ENCODE measurements at places on chromosomes 3 and 15.

GRCh38 chr15:91032919-91033803, 10.8 kb upstream of the VPS33B start:
- DNase-seq, result no peak

DNA sequence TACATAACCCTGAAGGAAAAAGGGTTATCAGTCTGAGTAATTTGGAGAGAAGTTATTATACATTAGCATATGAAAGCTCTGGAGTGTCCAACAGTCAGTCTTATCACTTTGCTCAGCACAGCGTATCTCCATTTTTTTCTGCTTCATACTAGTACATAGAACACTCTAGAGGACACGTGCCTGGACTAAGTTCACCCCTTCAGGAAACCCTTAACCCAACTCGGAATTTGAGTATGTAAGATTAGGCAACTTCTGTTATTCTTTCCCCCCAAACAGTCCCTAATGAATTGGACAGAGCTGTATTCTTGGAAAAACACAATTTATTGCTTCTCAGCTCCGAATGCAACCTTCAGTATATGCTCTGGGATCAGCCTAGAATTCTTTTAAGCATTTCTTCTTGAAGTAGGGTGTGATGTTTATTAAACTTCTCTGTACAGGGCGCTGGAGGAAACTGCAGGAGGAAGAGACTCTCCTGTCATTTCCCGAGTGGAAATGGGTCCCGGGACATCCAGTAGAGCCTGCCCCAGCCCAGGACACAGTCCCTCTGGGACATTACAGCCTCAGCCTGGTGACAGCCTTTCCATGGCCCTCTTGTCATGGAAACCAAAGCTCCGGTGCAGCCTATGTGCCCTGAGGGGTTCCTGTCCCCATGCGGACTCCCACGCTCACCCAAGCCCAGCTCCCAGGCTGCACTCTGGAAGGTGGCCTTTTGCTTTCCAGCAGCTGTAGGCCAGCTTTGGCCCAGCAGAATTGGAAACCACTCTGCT, 37.3 kb upstream of the CMTM8 start:
- no peak for DNase-seq

- DNase-seq, result no peak
Measured at GRCh38 chr15:63456258-63456657, 48.1 kb upstream of the USP3 start.

DNA sequence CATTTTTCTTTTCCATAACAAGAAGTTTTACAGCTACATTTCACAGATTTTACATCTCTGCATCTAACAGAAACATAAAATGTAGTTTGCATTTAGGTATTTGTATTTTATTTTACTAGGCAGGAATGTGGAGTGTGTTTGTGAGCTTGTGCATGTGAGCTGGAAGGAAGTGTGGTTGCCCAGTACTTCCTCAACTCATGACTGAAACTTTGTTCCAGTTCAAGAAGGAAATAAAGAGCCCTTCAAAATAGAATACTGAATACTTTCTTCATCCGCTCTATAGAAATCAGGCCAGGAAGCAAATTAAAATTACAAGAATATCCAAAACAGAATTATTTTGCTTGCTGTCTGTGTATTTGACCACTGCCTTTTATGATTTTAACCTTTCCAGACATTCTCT, 81.3 kb downstream of the CHL1 start:
- DNase-seq, result no peak

- peak; percentile 72 for DNase-seq
Measured at GRCh38 chr15:52093539-52094510, 18.8 kb downstream of the BCL2L10 start.

DNA sequence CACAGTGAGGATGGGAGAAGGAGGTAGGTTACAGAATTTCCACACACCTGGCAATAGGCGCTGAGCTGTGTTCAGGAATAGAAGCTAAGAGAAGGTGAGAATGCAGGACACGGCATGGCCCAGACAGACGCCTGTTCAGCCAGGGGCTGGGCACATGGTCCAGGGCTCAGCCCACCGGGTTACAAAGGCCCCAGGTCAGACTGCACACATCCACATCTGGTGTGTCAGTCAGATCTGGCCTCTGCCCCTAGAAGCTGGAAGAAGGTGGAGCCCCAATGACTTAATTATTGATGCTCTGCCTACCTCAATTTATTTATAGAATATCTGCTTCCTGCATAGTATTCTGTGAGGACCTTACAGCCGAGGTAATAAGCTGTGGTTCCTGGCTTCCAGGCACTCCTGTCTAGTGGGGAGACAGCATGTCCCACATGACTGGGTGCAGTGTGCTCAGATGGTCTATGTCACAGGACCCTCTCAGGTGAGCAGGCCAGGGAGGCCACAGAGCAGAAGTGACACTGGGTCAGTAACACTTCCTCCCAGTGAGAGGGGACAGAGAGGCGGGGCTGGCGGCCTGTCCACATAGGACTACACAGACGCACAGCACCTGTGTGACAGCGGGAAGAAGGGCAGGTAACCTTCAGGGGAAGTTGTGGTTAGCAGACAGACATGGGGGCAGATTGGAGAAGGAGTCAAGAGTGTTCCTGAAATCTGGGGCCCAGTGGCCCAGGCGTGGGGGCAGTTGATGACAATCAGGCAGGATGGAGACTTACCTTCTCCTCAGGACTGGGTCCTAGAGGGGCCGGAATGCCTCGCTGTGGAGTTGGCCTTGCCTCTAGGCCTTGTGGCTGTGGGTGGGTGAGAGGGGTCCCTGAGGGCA, 38.6 kb upstream of the PLXNA1 start:
- DNase-seq, result no peak

GRCh38 chr3:37329465-37329864, 155.1 kb upstream of the LRRFIP2 start:
- DNase-seq, result no peak

GRCh38 chr15:69126054-69126469, 34.4 kb upstream of the GLCE start:
- no peak for DNase-seq

DNA sequence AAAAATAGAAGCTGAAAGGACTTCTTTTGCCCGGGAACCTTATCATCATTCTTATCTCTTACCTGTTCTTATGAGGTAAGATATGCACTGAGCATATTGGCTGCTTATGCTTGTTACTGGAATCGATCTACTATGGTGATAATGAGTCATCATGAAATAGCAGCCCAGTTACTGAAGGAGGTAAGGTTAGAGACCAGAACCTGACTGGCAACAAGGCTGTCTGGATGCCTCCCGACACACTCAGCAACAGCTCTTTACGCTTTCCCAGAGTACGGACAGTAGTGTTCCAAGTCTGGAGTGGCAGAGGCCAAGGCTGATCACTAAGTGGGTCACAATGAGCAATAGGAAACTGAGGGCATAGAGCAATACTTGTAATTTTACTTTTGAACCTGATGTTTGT, 314.1 kb downstream of the NLGN1 start:
- DNase-seq, result no peak

- no peak for DNase-seq
Measured at GRCh38 chr3:103767635-103768034, 1332.8 kb downstream of the ZPLD1 start.

- no peak for DNase-seq
Measured at GRCh38 chr3:7194071-7194835, 333.3 kb downstream of the GRM7 start.

DNA sequence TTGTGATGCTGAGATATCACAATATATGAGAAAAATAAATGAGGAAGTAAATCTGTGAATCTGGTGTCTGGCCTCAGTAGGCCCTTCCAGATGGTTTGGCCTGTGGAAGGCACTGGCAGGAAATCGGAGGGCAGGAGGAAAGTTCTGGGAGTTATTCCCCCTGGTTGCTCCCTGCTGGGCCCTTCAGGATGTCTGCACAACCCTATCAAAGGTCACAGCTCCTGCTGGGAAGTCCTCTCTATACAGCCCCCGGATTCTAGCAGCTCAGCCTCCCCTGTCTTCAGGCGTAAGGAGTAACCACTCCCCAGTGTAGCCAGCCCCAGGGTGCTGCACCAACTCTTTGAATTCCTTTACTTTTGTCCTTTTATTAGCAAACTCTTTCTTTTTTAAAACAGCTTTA, 56.2 kb downstream of the WNT7A start:
- DNase-seq, result no peak

DNA sequence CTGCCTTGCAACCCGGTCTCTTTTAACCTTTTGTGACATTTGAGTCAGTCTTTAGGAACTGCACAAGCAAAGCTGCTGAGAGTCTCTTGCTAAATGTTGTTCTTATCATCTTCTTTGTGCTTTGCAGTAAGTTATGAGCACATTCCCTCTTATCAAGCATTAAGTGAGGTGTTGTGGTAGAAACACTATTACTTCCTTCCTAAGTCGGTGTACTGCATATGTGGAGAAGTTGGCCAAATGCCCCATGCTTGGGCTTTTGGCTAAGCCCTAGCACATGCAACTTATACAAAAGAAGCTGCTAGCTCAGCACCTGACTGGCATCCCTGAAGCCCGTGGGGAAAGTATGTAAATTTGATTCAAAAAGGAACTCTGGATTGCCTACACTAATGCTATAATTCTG, 136.5 kb upstream of the RBMS3 start:
- DNase-seq, result no peak

DNA sequence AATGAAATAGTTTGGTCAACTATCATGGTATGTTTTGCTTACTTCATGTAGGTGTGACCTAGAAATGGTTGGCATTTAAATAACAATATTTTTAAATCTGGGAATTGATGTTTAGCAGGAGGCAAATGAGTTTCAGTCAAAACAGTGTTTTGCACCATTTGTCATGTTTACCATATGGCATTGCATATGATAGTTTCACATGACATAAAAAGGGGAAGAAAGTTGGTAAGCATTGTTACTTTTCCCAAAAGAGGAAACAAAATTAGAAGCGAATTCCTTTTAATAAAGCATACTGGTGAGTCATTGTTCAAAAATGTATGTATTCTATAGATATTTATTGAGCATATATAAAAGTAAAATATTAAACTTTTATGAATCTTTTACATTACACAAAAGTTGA, 2.3 kb downstream of the RNF13 start:
- no peak for DNase-seq

- no peak for DNase-seq
Measured at GRCh38 chr3:60448696-60449095, 802.6 kb downstream of the FHIT start.

- DNase-seq, result no peak
Measured at GRCh38 chr15:84715441-84716035, 401 bp downstream of the SEC11A start.

DNA sequence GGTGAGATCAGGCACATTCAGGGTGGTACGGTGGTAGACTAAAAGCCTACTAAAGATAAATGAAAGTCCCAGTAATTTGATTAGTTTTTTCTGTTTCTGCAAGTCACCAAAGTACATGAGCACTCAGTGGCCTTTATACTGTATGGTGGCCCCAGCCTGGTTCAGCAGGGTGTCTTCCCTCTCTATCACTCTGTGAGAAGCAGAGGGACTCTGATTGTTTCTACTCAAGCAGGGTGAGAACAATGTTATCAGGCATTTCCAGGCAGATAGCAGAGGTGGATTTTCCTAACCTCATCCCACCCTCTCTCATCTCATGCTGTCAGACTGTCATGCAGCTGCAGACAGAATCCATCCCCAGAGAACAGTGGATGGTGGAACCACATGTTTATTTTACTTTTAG, 71.5 kb upstream of the BFSP2 start:
- DNase-seq, result no peak

DNA sequence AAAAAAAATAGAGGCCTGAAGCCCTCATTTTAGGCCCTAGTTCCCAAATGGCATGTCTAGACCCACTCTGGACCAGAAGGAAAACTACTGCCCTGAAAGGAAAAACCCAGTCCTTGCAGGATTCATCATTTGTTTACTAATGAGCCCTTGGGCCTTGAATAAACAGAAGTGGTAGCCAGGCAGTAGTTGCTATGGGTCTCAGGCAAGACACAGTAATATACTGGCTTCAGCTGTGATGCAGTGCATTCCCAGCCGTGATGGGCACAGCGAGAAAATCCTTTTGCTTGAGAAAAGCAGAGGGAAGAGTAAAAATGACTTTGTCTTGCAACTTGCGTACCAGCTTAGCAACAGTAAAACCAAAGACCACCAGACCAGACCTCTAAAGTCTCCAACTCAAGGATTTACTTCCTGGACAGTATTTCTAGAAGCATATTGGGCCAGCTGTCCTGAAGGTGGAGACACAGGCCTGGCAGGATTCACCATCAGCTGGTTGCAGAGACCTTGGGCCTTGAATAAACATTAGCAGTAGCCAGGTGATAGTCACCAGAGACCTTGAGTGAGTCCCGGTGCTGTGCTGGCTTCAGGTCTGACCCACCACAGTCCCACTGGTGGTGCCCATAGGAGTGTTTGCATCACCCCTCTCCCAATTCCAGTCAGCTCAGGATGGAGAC, 208.3 kb upstream of the SLITRK3 start:
- DNase-seq, result no peak

- no peak for DNase-seq
Measured at GRCh38 chr3:73280746-73281145, 219.3 kb downstream of the EBLN2 start.

GRCh38 chr3:15845475-15845874, 47.7 kb upstream of the ANKRD28 start:
- no peak for DNase-seq

- DNase-seq, result no peak
Measured at GRCh38 chr15:98002866-98003265, 42.4 kb downstream of the ARRDC4 start.

DNA sequence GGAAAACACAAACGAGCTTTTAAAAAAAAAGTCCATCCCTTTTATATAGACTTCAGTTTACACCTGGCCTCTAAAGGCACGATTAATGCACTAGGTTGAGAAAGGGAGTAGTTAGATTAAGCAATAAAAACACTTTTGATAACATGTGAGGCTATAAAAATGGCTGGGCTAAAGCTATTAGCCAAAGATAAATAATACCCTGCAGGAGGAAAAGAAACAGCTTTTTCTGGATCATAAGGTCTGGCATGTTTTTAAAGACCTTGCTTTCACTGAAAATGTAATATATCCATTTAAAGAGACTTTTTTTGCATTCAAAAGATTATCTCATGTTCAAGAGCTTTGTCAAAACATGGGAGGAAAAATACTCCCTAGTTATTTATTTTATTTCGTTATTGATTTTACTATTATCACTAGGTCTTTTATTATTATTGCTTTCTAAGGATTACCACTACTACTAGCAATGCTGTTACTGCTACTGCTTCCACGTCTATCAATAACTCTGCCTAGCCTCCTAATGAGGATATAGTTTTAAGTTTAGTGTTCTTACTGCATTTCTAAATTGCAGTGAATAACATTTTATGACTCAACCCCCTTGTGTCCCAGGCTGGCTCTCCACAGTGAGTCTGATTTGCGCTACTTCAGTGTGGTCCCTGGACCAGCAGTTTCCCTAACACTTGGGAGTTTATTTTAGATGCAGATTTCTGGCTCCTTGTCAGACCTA, 93.4 kb downstream of the THRB start:
- no peak for DNase-seq

- no peak for DNase-seq
Measured at GRCh38 chr15:58671186-58671585, 78.3 kb downstream of the ADAM10 start.

- DNase-seq, result peak; percentile 16
Measured at GRCh38 chr15:48565560-48566482, 79.7 kb downstream of the FBN1 start.

- no peak for DNase-seq
Measured at GRCh38 chr3:14805961-14806537, 12.7 kb upstream of the FGD5 start.

GRCh38 chr3:119580067-119580760, 922 bp downstream of the ADPRH start:
- DNase-seq, result no peak

- no peak for DNase-seq
Measured at GRCh38 chr3:72744330-72744729, 103.9 kb downstream of the SHQ1 start.

GRCh38 chr3:5197022-5197421, 9.5 kb downstream of the EDEM1 start:
- DNase-seq, result no peak
